ENCODE measurements at places on chromosomes 2 and 18.

DNA sequence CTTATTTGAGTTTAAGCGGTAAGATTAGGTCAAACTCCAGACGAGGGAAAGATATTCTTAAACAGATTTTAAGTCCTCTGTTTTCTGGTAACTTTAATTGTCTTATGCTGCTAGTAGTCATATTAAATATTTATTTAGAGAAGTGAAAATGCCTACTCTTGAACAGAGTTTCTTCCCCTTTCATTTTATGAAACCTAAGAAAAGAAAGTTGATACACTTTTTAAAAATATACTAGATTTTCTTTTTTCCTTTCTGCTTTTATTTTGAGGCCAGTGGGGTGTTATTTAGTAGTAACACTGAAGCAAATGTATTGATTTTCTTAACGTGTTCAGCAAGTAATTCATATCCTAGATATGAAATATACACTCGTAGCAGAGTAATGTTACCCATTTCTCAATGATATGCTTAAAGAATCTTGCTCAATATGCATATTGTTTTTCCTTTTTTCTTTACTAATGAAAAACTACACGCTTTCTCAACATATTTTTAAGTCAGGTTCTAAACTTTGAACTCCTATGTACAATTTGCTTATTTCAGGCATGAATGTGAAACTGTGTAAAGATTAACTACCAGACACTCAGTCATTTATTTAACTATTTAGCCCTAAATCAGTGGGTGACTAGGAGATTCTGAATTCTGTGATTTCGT lies 691 bp downstream of the KYNU start:
- DNase-seq = no peak

DNA sequence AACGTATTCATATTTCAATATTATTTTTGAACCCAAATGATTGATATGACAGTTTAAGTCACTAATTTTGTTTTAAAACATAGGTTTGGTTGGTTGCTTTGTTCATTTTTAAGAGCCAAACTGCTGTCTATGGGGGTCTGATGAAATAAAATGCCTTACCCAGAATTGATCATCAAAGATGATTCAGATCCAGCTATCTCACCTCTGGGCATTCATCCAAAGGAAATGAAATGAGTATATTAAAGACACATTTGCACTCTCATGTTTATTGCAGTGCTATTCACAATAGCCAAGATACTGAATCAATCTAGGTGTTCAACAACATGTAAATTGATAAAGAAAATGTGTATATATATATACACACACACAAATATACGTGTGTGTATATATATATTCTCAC lies 326.9 kb upstream of the GULP1 start:
- DNase-seq = no peak

GRCh38 chr2:102336502-102336945 lies 19.1 kb upstream of the IL18R1 start:
- no peak for DNase-seq

DNA sequence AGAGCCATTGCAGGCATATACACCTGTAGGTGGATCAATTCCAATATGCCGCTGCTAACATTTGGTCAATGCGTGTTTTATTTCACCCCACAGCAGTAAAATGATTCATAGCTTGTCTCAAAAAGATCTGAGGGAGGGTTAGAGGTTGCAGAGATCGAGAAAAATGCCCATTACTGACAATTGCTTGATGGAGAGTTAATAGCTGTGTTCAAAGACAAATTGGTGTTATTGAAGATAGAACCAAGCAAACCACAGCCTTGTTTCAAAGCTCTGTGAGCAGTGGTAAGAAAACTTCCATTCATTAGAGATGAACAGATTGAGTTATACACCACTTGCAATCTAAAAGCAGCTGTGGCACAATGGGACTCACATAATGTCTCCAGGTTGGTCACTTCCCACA lies 95.4 kb downstream of the KCNE4 start:
- DNase-seq = no peak

DNA sequence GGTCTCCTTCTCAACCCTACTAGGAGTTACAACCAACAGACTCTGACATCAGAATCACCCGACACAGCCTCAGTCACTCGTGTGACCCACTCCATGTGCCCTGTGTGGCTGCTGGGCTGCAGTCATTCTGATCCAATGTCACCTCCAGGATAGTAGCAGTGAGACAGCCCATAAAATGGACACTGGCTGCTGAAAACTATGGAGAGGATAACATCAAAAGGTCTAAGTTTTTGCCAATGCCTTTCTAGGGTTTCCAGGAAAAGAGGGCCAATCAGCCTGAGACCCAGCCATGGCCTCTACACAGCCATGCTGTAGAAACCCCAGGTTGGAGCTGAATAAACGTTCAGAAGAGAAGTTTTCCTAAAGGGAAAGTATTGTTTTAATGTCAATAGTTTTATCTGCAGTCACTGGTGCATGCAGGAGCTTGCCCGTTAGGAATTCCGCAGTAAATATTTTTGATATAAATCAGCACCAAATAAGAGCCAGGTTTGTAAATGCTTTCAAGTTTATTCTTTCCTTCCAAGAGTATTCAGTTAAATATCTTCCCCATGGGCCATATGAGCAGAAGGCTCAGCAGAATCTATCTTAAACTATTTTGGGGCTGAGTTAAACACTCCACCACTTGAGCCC lies 92.2 kb upstream of the PID1 start:
- no peak for DNase-seq

Data from activated T-helper 9 cell treated with anti-CD3 and anti-CD28 coated beads, Interleukin-2, amount 50 U/mL, for 16 hours (primary cell).